Amniotic stem cell (primary cell): ENCODE measurements at places on chromosomes 6 and 20.

DNA sequence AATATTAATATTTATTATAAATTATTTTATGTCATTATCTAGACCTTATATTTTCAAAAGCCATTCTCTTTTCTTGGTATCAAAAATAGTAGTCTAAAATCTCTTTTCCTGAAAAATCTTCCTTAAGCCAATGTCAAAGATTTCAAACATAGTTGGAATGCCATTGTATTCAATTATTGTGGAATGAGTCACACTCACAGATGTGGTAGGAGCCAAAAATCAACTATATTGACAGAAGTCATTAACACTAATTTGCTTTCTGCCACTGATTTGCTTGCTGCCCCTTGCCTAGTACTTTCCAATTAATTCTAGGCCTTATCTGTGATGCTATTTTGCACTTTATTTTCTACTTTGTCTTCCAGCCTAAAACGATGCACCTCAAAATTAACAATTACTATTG is 1326.3 kb upstream of the GJE1 start:
- DNase-seq = no peak

- DNase-seq = no peak
Observed at GRCh38 chr20:6668546-6668945, 98.9 kb upstream of the BMP2 start.

- no peak for DNase-seq
Observed at GRCh38 chr20:24455081-24455480, 14.3 kb upstream of the SYNDIG1 start.

GRCh38 chr20:44031001-44031574 is 116.4 kb downstream of the TOX2 start:
- no peak for DNase-seq

GRCh38 chr20:48193627-48194425 is 408.5 kb upstream of the SULF2 start:
- no peak for DNase-seq

- no peak for DNase-seq
Observed at GRCh38 chr20:47620808-47621805, 119.4 kb downstream of the NCOA3 start.

- no peak for DNase-seq
Observed at GRCh38 chr6:83265384-83265783, 72.2 kb downstream of the RWDD2A start.

DNA sequence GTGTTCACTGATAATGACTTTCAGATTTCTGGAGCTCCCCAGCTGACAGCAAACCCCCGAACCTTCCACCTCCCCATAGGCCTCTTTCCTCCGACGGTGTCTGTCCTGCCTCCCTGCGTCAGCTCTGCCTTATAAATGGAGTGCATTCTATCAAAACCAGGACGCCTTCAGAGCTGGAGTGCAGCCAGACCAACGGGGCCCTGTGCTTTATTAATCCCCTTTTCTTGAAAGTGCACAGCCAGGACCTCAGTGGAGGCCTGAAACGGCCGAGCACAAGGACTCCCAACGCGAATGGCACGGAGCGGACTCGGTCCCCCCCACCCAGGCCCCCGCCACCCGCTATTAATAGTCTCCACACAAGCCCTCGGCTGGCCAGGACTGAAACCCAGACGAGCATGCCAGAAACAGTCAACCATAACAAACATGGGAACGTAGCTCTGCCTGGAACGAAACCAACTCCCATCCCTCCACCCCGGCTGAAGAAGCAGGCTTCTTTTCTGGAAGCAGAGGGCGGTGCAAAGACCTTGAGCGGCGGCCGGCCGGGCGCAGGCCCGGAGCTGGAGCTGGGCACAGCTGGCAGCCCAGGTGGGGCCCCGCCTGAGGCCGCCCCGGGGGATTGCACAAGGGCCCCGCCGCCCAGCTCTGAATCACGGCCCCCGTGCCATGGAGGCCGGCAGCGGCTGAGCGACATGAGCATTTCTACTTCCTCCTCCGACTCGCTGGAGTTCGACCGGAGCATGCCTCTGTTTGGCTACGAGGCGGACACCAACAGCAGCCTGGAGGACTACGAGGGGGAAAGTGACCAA is 42.3 kb upstream of the NAA20 start:
- DNase-seq = peak; percentile 67

GRCh38 chr6:139369568-139370282 is 4.7 kb downstream of the CITED2 start:
- DNase-seq = peak; percentile 71

GRCh38 chr20:41510847-41511450 is 107.2 kb downstream of the CHD6 start:
- no peak for DNase-seq

- DNase-seq = no peak
Observed at GRCh38 chr20:48786951-48787705, 40.7 kb downstream of the PREX1 start.

- no peak for DNase-seq
Observed at GRCh38 chr20:19557291-19557690, 200.8 kb upstream of the RIN2 start.

DNA sequence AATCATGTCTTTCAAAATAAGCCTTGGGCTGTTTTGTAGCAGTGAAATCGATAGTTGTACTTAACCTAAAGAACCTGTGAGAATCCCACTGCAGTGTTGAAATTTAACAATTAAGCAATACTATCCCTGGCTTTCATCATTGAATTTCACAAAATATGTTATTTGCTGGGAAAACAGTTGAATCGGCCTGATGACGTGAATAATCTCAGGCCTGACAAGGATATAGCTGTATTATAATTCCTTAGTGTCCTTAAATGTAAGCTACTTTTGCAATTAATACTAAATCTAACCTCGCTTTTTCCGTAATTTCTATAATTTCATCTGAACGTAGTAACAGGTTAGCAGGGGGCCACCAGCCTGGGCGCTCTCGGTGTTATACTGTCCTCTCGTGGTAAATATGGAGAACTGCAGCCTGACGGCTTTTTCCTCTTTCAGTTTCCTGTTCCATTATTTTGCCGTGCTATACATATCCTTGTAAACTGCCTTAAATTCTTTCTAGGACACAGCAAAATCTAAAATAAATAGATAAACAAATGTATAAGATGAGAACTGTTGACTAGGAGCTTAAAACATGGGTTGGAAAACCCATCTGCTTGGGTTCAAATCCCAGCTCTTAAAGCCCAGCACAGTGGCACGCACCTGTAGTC is 24.0 kb downstream of the MTFR2 start:
- no peak for DNase-seq

- DNase-seq = no peak
Observed at GRCh38 chr6:4908062-4908461, 95.8 kb downstream of the RPP40 start.

- DNase-seq = no peak
Observed at GRCh38 chr6:107582086-107582485, 92.2 kb downstream of the SOBP start.

- DNase-seq = peak; percentile 80
Observed at GRCh38 chr6:16205377-16206144, 32.8 kb upstream of the GMPR start.

- no peak for DNase-seq
Observed at GRCh38 chr20:32344835-32345506, 13.2 kb upstream of the ASXL1 start.

DNA sequence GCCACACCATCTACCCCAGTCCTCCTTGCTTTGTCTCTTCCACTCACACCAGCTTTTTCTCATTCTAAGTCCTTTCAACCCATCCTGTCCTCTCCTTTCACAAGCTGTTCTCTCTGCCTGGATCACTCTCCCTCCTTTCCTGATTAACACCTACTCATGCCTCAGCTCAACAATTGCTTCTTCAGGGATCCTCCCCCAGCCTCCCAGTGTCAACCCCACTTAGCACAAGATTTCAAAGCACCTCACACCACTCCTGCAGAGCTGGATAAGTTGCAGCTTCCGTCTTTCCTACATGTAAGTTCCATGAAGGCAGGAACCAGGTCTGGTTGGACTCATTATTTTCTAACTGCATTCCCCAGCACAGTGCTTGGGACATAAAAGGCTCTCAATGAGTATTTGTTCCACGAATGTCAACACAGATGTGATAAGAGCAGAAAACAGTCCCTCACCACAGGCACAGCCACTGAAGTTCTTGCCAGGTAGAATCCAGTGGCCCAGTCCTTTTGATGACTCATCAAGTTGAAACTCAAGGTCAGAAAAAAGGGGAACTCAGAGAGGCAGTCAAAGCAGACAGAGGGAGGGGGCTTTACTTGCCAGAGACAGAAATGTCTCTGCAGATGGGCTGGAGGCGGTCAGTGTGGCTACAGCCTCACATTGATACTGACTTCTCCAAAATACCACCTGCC is 193.4 kb upstream of the PRDM1 start:
- DNase-seq = no peak

- no peak for DNase-seq
Observed at GRCh38 chr6:18277237-18278006, 13.1 kb upstream of the DEK start.

DNA sequence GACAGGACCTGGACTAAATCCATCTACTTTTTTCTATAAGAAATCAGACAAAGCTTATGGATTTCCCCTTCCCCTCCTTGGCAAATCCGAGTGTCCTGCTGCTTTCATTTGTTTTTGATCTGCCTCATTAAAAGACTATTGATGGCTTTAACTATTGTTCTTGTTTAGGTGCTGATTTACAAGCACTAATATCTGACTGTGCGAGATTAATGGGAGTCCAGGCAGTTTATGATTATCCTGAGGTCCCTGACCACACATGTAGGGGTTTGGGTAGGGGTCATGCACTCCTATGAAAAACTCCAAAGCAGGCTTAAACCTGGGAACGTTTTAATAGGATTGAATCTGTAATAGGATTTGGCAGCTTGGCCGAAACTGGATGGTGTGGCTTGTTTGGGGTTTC is 317.5 kb upstream of the POU3F2 start:
- DNase-seq = no peak

GRCh38 chr6:53203483-53203882 is 54.8 kb upstream of the GCM1 start:
- no peak for DNase-seq

DNA sequence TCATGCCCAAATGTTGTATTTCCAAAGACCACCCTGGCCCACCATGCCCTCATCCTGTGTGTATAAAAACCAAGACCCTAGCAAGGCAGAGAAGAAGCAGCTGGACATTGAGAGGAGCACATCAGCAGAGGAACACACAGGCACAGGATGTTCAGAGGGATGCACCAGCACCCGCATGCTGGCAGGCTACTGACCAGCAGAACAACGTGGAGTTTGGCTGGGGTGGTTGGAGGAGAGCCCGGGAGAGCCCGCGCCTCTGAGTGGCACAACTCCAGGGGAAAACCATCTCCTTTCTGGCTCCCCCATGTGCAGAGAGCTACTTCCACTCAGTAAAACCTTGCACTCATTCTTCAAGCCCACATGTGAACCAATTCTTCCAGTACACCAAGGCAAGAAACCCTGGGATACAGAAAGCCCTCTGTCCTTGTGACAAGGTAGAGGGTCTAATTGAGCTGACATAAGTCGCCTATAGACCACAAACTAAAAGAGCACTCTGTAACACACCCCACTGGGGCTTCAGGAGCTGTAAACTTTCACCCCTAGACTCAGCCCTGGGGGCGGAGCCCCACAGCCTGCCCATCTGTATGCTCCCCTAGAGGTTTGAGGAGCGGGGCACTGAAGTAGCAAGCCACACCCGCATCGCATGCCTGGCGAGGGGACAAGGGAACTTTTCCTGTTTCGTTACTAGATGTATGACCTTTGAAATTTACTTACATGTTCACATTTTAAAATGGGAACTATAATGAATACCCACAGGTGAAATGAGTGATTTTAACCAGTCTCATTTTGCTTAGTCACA is 831.5 kb upstream of the CITED2 start:
- DNase-seq = no peak

DNA sequence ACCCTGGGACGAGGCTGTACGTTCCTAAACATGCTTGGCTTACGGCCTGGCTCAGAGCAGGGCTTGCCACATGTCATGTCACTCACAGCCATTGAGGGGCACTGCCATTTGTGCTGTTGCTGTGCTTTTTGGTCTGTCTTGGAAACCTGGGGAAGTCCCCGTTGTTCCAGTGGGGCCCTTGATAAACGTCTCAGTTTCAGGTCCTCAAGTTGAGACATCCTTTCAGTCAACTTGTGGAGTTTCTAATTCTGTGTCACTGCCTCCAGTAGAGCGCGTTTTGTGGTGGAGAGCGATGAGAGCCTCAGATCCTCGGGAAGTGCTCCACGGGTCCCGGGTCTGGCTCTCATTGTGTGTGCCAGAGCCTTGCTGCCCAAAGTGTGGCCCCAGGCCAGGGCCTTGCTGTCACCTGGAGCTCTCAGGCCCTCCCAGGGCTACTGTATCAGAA is 43.0 kb upstream of the CCR6 start:
- DNase-seq = no peak

- DNase-seq = no peak
Observed at GRCh38 chr20:39190666-39191570, 228.8 kb downstream of the DHX35 start.

DNA sequence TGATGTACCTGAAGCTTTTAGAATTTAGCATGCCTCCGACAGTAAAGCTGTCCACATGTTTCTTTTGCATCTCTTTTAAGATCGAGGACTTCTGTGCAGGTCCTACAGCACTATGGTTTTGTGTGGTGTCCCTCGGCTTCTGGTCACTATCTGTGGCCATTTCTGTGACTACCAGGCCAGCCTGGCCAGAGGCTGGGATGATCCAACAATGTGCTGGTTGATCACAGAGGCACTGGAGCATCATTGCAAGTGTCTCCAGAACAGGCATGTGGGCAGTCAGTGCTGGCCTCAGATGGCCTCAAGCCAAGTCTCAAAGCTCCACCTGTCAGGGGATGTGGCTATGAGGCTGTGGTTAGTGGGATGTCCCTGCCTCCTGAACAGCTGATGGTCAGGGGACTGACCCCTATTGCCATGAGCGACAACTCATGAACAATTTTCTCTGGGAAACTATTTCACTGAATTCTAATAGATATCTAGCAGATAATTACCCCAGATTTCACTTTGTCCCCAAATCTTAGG is 136.6 kb downstream of the SYNDIG1 start:
- DNase-seq = no peak

DNA sequence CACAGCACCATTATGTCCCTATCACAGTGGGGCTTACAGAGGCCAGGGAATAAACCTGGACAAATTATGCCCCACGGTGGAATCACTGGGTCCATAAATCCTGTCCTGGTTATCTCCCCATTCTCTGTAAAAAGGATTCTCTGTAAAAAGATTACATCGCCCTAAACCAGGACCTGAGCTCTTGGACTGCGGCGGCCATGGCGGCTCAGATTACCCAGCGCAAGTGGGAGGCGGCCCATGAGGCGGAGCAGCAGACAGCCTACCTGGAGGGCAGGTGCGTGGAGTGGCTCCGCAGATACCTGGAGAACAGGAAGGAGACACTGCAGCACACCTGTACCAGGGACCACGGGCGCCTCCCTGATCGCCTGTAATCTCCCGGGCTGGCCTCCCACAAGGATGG is 8.4 kb upstream of the HLA-A start:
- no peak for DNase-seq

- DNase-seq = no peak
Observed at GRCh38 chr6:137944793-137945498, 77.9 kb downstream of the TNFAIP3 start.

- DNase-seq = no peak
Observed at GRCh38 chr6:145080651-145081050, 654.7 kb downstream of the EPM2A start.

GRCh38 chr6:17740559-17741220 is 34.0 kb upstream of the NUP153 start:
- DNase-seq = no peak

GRCh38 chr6:14965424-14966075 is 280.3 kb upstream of the JARID2 start:
- no peak for DNase-seq

- DNase-seq = no peak
Observed at GRCh38 chr6:111951497-111952085, 78.3 kb upstream of the FYN start.

- no peak for DNase-seq
Observed at GRCh38 chr20:36400909-36401735, 95.0 kb downstream of the DLGAP4 start.

GRCh38 chr20:49712996-49713752 is 504 bp downstream of the B4GALT5 start:
- DNase-seq = no peak
